Activated naive CD4-positive, alpha-beta T cell treated with anti-CD3 and anti-CD28 coated beads for 36 hours (primary cell): ENCODE measurements at places on chromosomes 11 and 22.

GRCh38 chr11:131129474-131129873, 213.2 kb upstream of the SNX19 start:
- no peak overlapping the region for H3K4me3 ChIP-seq
- no peaks in the 10 kb centered on the region for H3K27me3 ChIP-seq
- no peak for DNase-seq
- no peaks in the 10 kb centered on the region for H3K36me3 ChIP-seq
- no peaks in the 10 kb centered on the region for H3K4me1 ChIP-seq

DNA sequence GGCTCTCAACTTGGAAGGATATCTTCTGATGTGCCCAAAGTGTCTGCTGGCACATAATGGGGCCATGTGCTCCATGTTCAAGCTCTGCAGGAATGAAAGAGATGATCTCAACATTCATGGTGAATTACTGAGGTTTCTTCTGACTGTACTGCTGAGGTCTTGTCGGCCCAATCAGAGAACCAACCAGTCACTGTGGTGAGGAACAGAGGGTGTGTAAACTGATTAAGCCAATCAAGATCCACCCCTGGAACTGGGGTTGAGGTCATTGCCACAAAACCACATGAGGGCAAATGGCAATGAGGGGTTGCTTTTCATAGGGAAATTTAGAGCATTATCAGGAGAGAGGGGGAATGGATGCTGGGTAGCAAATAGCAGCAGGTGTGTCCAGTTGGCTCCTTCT, 152.3 kb upstream of the RAG2 start:
- H3K4me1 ChIP-seq = no peaks in the 10 kb centered on the region
- DNase-seq = no peak
- H3K4me3 ChIP-seq = no peak overlapping the region

DNA sequence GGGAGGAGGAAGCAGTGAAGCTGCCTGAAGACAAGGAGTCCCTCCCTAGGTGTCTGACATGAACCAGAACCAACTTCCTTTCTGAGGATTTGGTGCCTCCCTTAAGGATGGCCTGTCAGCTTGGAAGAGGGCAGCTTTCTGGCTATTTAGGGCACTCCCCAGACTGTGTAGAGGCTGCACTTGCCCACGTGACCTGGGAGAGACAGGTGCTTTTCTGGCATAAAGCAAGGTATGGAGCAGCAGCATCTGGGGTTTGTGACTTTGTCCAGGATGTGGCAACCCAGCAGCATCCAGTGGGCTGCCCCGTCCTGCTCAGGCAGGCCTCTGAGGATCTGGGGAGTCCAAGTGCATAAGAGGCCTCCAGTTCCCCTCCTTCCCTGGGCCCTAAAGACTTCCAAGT, 42.0 kb upstream of the TLCD5 start:
- no peaks in the 10 kb centered on the region for H3K4me1 ChIP-seq
- H3K4me3 ChIP-seq = no peak overlapping the region
- peaks cover 6% of the 10 kb centered on the region for H3K27me3 ChIP-seq
- no peak overlapping the region for H3K27ac ChIP-seq
- H3K36me3 ChIP-seq = no peaks in the 10 kb centered on the region

- no peak overlapping the region for H3K27ac ChIP-seq
- H3K4me1 ChIP-seq = no peaks in the 10 kb centered on the region
- H3K27me3 ChIP-seq = peaks cover 4% of the 10 kb centered on the region
- no peaks in the 10 kb centered on the region for H3K36me3 ChIP-seq
- H3K4me3 ChIP-seq = no peak overlapping the region
- DNase-seq = no peak
These were observed 92.7 kb upstream of the TIMP3 start for GRCh38 chr22:32708830-32709229.

DNA sequence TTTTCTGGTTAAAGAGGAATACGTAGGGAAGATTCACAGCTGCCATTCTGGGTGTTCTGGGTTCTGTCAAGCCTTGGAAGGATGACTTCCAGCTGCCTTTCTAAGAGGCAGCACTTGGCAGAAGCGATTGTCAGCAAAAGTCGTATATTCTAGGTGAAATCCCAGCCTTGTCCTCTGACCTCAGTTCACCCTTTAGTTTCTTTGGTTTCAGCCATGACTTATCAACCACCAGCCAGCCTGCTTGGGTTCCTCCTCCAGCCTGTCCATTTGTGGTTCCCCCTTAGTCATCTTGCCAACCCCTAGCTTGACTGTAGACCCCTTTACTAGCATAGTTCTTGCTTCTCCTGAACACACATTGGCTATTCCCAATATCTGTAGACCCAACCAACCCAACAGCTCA, 102.3 kb upstream of the CD44 start:
- H3K4me3 ChIP-seq = no peak overlapping the region
- H3K27me3 ChIP-seq = peaks cover 5% of the 10 kb centered on the region
- no peaks in the 10 kb centered on the region for H3K36me3 ChIP-seq
- DNase-seq = no peak

DNA sequence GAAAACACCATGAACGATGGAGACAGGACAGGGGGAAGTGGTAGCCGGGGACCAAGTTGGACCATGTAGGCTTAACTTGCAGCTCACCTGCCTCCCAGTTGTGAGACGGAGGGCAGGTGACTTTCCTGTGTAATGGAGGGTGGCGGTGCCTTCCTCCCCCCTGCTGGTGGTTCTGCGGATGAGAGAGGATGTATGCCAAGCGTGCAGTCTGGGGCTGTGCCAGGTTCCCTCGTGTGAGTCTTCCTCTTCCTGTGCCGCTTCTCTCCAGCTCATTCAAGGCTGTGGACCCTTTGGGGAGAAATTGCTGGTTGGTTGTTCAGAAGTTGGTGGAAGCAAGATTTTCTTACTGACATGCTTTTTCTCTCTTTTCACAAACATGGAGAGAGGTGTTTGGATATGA, 35.1 kb downstream of the MPPED1 start:
- no peaks in the 10 kb centered on the region for H3K4me1 ChIP-seq
- H3K27ac ChIP-seq = no peak overlapping the region
- DNase-seq = no peak
- H3K4me3 ChIP-seq = no peak overlapping the region
- H3K27me3 ChIP-seq = peaks cover 2% of the 10 kb centered on the region

DNA sequence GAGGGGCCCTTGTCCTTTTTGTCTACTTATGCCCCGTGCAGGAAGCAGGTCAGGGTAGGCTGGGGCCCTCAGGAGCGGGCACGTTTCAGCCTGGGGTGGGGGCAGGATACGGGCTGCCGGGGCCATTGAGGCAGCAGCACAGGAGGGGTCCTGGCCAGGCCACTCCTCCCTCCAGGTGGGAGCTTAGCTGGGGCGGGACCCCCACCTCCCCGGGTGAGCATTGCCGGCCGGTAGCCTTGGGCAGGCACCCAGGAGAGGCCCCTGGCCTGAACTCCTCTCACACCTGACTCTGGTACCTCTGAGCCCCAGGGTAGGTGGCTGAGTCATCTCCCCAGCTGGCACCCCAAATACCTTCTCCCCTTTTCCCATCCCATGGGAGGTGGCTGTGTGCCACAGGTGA, 5.0 kb upstream of the MUC6 start:
- H3K27me3 ChIP-seq = peaks cover 3% of the 10 kb centered on the region
- no peaks in the 10 kb centered on the region for H3K36me3 ChIP-seq
- no peaks in the 10 kb centered on the region for H3K4me1 ChIP-seq
- no peak for DNase-seq
- H3K27ac ChIP-seq = no peak overlapping the region

DNA sequence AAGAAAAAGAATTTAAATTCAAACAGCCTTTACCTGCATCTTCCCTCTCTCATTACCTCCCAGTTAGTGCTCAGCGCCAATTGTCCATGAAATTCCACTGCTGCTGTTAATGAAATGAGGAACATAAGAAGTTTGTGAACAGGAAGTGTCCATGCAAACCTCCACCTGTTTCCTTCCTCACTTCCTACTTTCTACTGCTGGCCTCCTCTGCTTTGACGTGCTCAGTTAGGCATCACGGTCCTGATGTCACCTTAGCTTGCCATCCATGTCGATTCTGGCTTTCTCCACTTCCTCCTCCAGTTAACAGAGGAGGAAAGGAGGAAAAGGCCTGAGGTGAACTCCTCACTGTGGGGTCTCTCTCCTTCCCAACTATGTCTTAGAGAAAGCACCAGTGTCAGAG, 26.9 kb upstream of the HTR3A start:
- no peak for DNase-seq
- no peak overlapping the region for H3K27ac ChIP-seq
- no peaks in the 10 kb centered on the region for H3K36me3 ChIP-seq
- H3K4me3 ChIP-seq = no peak overlapping the region
- H3K4me1 ChIP-seq = no peaks in the 10 kb centered on the region

GRCh38 chr11:12260731-12261521, 116.4 kb upstream of the PARVA start:
- no peaks in the 10 kb centered on the region for H3K27me3 ChIP-seq
- H3K4me1 ChIP-seq = no peaks in the 10 kb centered on the region
- H3K36me3 ChIP-seq = peaks cover 7% of the 10 kb centered on the region
- H3K4me3 ChIP-seq = no peak overlapping the region
- DNase-seq = no peak

DNA sequence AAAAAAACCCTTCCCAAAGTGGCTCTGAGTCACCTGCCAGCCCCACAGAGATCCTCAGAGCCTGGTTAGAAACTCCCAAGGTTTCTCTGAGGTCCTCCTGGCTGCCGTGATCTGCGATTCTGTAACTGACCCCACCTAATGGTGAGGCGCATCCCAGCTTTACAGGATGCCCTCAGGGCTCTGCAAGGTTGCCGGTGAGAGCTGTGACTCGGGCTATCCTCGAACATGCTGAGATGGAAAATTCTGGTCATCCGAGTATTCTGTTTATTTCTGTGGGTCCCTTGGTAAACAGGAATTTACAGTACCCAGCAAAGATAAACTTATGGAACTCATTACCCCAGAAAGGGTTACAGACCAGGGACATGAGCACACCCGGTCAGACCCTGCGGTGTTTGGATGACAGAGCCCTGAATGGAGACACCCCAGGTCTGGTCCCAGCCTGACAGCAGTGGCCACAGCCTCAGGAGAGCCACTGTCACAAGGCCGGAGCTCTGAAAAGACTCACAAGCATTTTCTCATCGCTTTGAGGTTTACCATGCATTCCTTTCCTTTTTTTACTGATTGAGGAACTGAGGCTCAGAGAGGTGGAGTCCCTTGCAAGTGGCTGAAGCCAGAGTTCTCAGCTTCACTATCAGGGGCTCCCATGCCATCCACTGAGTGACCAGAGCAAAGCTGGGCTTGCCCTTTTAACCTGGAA, 22.2 kb downstream of the LIF start:
- H3K27ac ChIP-seq = no peak overlapping the region
- no peak for DNase-seq
- no peak overlapping the region for H3K4me3 ChIP-seq

DNA sequence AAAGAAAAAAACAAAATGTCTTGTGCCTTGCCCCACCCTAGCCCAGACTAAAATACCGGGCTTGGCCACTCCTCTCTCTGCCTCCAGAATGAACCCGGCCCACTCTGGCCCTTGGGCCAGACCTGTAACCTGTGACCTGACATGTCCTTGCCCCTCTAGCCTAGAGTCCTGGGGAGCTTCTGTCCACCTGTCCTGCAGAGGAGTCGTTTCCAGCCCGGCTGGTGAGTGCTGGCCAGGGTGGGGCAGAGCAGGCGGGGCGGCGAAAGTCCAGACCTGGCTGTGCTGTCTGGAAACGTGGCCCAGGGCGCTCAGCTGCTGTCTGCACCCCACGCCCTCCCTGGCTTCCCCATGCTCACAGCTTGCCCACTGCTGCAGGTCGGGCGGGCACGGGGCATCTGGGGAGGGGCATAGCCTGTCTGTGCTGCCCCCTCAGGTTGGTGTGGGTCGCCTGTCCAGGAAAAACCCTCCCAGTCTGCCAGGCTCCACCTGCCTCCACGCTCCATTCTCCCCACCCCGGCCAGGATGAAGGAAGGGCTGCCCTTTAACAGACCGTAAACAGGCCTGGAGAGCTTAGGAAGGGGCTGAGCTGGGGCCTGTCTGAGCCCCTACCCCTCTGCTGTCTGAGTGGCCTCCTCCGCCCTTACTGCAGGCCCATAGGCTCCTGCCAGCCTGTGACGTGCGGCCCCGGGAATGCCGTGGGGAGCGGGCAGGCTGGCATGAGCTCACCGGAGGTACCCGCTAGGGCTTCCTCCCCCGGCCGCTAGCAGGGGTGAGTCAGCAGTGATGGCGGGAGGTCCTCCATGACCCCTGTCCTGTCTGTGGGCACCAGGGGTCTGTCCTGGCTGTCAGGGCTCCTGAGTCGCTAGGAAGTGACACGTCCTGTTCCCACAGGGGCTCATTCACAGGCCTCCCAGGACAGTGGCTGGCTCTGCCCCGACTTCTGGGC, 1.9 kb downstream of the CD151 start:
- H3K36me3 ChIP-seq = peaks cover 2% of the 10 kb centered on the region
- peak overlapping the region; percentile 55 for H3K4me3 ChIP-seq
- DNase-seq = no peak
- H3K27ac ChIP-seq = no peak overlapping the region

- no peak overlapping the region for H3K4me3 ChIP-seq
- no peaks in the 10 kb centered on the region for H3K4me1 ChIP-seq
- no peak overlapping the region for H3K27ac ChIP-seq
These were observed 275.3 kb downstream of the C11orf87 start for GRCh38 chr11:109697140-109697843.

DNA sequence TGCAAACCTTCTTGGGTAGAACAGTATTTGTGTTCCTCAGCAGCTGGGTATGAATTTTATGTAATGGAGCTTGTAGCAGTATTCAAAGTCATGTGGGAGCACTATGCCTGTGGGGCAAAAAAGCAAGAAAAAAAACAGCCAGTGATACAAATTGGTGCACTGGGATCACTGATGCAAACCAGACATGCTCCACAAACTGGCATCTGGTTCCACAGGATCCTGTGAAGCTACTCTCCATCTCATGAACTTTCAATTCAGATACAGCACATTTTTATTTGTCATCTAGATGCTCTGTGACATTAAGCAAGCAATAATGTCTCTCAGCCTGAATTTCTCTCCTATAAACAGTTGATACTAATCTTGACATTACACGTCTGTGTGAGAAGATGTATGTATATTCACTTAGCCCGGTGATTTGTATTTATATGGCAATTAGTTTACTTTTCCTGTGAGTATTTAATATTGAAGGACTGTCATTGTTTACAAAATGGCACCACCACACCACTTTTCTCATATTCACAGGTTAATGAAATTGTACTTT, 208.5 kb upstream of the GRIA4 start:
- H3K4me1 ChIP-seq = no peaks in the 10 kb centered on the region
- no peak for DNase-seq
- peaks cover 5% of the 10 kb centered on the region for H3K27me3 ChIP-seq
